ENCODE measurements at places on chromosomes 2 and 18.
A peak's percentile ranks its signal among the peaks of the same experiment; 100 is the strongest.

DNA sequence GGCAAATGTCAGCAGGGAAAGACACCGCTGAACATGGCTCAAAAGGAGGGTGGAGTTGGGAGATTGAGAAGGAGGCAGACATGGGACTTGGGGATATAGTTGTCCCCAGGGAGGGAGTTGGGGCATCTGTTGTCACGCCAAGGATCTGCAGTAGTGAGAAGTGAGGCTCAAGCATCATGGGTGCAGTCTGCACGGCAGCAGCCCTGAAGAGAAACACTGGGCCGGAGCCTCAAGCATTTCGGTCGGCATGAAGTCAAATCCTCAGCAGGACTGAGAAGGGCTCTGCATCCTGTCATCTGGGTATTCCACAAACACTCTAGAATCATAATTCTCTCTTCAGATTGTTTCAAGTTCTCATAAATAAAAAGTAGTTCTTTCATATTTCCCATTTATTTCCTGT, 132.7 kb upstream of the DAPL1 start:
- DNase-seq: no peak

- DNase-seq: no peak
Observed at GRCh38 chr2:56170504-56170903, 13.3 kb upstream of the CCDC85A start.

GRCh38 chr18:60145776-60146175, 226.8 kb downstream of the MC4R start:
- DNase-seq: no peak

DNA sequence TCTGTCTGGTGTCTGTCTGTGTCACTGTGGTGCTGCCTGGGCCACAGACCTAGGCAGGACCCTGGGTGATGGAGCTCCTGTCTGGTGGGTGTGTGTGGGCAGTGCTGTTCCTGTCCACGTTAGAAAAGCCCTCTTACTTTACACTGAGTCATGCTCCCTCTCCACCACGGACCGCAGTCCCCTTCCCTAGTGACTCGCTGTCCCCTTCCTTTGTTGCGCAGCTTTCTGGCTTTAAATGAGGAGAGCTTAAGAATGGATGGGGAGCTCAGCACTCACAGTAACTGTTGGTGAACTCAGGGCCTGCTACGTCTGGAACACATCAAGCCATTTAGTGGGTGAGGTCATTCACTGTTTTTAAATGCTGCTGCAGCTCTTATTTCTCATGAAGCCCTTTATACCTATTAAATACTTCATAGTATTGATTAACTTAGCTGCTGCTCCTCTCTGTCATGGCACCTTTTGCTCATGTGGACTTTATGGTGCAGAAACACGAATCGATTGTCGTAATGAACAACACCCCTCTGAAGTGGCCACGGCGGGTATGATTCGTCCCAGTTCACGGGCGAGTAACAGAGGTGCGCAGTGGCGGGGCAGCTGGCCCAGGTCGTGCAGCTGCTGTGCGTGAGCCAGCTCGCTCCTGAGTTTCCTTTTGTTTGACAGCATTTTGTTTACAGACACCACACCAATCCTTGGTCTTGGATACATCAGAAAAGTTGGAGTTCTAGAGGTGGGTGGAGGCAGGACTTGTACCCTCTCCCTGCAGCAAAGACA, 100.4 kb downstream of the LDLRAD4 start:
- no peak for DNase-seq

- DNase-seq: no peak
Observed at GRCh38 chr2:51918113-51918512, 886.2 kb upstream of the NRXN1 start.

- no peak for DNase-seq
Observed at GRCh38 chr2:216349366-216349765, 22.9 kb downstream of the MARCHF4 start.

DNA sequence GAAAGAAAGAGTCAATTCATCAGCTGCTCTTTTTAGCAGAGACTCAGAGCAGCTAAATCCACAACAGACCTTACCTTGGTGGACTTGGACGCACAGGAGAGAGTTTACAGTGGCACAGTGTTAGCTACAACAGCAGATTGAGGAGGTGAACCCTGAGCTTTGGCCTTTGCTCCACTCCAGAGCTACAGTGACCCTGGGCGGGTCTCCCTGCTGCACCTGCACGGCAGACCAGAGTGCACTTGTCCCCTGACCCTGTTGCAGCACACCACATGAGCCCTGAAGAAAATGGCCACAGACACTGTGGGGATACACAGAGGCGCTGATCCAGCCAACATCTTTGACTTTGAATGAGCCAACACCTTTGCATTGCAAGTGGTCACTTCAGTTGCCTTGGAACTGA, 11.0 kb downstream of the SLC19A3 start:
- no peak for DNase-seq

DNA sequence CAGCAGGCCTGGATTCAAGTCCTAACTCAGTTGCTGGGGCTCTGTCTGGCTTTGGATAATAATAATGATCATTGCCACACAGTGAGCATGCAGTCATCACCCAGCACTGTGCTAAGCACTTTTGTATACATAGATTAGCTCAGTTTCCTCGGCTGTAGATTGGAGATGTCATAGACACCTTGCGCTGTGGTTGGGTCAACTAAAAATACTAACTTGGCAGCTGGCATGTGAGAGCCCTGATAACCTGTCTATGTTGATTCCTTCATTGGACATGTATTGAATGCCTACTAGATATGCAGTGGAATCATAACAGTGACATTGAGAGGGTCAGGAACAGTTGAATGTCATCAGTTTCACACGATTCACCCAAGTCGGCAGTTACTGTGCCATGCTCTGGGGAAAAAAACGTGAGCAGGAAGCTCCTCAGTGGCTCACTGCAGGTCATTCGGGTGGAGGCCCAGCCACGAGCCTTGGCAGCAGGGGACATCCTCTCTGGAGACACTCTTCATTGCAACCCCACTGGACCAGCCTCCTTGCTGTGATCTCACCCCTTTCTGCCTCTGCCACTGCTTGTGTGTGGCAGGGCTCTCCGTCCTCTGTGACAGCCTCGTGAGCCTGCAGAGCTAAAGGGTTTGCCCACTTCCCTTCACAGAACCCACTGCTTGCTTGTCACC, 85.3 kb downstream of the NPAS2 start:
- DNase-seq: no peak

GRCh38 chr2:238924032-238924431, 76.1 kb downstream of the TWIST2 start:
- no peak for DNase-seq

GRCh38 chr2:219406861-219407230, 11.3 kb upstream of the DES start:
- peak; percentile 84 for DNase-seq

DNA sequence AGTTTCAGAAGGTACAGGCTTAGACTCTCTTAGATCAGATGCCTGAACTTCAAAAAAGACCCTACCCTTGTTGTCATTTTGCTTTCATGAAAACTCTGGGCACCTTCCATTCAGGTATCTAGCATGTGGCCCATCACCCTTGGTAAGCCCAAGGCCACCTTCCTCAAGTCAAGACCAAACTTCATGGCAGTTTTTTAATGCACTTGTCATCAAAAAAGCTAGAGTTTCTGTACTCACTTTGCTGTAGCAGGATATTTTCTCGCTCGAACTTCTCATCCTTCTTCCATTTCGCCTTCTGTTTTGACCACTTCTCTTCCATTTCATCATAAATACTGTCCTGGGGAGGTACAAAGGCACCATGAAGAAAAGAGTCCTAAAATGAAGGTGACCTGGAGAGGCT, 48.2 kb downstream of the FLACC1 start:
- no peak for DNase-seq

GRCh38 chr18:44733069-44733753, 52.5 kb downstream of the SETBP1 start:
- DNase-seq: peak; percentile 92

GRCh38 chr2:233829193-233830110, 24.9 kb downstream of the HJURP start:
- no peak for DNase-seq

DNA sequence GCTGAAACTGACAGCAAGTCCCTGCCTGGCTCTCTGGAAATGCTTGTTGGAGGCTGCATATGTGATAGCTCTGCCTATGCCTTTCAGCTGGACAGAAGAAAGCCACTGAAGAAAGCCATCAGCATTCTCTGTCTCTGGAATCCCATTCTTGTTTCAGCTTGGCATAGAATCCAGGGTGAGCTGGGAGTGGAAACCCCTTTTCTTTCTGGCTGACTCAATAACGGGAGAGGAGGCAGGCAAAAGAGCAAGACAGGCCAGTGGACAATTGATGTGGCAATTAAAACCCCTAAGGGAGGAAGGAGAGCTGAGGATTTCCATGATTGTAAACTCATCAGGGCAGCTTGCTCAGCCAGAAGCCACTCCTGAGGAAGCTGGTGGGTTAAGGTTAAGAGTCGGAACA, 208.1 kb downstream of the CLIP4 start:
- DNase-seq: no peak

DNA sequence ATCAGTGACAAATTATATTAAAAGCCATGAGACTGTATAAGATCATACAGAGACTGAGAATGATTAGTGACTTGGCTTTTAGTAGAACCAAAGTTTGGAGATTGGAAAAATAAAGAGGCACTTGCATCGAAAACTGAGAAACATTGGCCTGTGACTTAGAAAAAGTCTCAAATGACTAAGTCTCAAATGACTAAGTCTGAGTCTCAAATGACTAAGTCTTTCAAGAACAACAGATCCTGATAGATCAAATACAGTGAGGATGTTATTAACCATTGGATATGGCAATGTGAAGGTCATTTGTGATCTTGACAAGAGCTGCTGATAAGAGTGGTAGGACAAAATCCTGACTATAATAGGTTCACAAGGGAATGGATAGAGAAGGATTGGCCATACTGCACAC, 135.5 kb upstream of the FANCL start:
- no peak for DNase-seq

DNA sequence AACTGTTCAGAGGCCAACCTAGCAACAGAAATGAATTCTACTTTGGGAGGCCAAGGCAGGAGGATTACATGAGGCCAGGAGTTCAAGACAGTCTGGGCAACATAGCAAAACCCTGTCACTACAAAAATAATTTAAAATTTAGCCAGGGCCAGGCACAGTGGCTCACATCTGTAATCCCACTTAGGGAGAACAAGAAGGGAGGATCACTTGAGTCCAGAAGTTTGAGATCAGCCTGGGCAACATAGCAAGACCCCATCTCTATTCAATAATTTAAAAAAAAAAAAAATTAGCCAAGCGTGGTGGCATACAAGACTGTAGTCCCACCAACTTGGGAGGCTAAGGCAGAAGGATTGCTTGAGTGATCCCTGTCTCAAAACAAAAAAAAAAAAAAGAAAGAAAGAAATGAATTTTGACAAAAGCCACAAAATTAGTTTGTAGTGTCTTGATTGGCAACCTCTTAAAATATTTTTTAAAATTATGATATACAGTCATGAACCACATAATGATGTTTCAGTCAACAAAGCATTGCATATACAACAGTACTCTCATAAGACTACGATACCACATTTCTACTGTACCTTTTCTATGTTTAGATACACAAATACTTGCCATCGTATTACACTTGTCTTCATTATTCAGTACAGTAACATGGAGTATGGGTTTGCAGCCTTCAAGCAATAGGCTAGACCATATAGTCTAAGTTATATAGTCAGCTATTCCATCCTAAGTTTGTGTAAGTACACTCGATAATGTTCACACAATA, 130.7 kb downstream of the ZFP36L2 start:
- no peak for DNase-seq

GRCh38 chr2:121360566-121361300, 75.7 kb upstream of the TFCP2L1 start:
- peak; percentile 90 for DNase-seq

- DNase-seq: no peak
Observed at GRCh38 chr2:179669196-179669595, 192.2 kb downstream of the ZNF385B start.

DNA sequence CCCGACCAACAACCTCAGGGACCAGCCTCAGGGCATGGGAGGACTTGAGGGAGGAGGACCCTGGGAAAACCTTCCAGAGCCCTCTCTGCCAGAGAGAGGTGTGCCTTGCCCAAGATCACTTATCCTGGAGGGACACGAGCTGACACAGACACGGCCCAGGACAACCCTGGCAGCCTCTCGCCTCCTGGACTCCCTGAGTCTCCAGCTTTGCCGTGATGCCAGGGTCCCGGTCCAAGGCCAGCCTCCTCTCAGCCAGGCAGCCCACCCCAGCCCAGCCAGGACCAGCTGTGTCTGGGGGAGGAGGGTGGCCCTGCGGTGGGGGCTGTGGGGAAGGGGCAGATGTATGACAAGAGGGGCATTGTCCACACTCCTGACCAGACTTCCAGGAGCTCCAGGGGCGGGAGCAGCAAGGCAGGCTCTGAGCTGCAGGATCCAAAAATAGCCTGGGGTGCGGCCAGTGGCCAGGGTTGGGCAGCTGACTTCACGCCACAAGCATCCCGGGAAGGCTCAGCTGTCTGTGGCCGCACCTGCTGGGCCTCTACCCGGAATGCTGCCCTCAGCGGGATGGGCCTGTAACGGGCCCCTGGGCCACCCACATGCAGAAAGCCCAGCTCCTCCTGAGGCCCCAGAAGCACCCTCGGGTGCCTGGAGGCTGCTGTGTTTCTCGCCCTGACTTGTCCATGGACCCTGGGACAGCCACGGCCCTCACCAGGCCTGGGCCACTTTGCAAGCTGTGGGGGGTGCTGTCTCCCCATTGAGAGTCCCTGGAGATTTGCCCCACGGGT, 65.5 kb upstream of the GPC1 start:
- DNase-seq: peak; percentile 89
